NCI-H2081 (cell line): ENCODE measurements at places on chromosomes 6 and 20.

- DNase-seq: no peak
Observed at GRCh38 chr6:89789980-89790379, 29.6 kb downstream of the MDN1 start.

- no peak for DNase-seq
Observed at GRCh38 chr20:44948107-44948506, 12.1 kb downstream of the TOMM34 start.

- DNase-seq: no peak
Observed at GRCh38 chr6:5435449-5435848, 174.1 kb downstream of the FARS2 start.

DNA sequence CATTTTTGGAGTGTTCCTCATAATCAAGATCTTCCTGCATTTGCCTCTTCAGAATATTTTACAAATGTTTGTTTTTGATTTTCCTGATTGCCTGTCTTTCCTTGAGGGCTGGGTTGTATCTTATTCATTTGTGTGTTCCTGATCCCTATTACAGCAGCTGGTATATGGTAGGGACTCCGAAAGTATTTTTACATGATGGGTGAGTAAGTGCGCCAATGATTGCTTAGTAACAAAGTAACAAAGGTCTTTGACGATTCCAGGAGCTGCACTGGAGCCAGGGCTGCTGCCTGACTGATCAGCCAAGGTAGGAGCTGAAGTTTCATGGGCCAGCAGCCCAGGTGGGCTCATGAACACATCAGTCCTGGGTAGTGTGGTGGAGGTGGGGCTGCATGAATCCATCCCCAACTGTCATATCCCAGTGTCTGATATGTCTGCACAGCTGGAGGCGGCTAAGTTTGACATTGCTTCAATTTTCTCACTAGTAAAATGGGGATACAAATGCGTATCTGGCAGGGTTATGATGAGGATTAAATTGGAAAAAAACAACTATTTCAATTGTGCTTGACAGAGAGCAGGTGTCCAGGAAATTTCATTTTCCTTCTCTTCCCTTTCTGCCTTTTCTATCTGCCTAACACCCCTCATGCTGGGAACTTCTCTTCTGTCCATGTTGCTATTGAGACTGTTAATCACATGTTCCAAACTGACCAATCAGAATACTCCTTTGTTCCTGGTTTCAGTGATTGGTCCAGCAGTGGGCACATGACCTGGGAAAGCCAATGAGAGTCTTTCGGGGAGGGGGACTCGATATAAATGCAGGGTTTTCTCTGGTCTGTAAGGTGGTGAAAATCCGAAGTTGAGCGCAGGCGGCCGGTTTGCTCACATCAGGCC lies 90.7 kb downstream of the CDH26 start:
- no peak for DNase-seq

GRCh38 chr20:49893242-49894072 lies 21.9 kb downstream of the SPATA2 start:
- DNase-seq: no peak
